ENCODE measurements at places on chromosomes 12 and 14.

DNA sequence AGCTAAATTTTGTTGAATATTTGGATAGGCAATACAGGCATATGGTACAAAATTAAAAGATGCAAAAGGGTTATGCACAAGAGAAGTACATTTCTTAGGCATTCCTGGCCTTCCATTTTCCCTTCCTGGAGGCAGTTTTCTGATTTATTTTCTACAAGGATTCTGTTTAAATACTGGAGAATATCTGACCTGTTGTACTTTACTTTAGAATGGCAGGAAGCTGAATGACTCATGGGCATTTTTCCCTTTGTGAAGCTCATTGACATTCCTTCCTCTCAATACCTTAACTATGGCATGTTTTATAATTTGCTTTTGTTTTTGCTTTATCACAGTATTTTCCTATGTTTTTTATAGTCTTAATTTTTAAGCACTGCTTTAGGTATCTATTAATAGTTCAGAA is 62.7 kb downstream of the RCOR1 start:
- DNase-seq = no peak

- DNase-seq = no peak
Measured at GRCh38 chr12:14366209-14367039, 942 bp downstream of the ATF7IP start.

DNA sequence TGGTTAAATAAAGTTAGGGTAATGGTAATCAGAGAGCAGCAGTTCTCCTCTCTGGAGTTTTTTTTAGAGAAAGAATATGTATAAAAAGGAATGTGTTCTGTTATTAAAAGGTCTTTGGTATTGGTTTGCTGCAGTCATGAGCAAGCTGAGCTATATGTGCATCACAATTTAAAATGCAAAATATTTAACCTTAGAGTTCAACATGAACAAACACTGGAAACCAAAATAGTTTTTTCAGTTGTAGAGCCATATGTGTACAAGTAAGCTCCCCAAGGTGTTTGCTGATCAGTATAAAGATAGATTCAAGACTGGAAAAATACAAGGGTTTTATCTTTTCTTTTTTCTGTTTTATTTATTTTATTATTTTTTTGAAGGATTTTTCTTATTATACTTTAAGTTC is 245.0 kb downstream of the NUBPL start:
- no peak for DNase-seq

GRCh38 chr14:87179936-87180335 is 813.0 kb downstream of the GALC start:
- no peak for DNase-seq

- DNase-seq = no peak
Measured at GRCh38 chr12:52255926-52256583, 18.4 kb upstream of the KRT86 start.

- no peak for DNase-seq
Measured at GRCh38 chr12:99053616-99054362, 408.7 kb downstream of the APAF1 start.

GRCh38 chr14:79117561-79117960 is 947.4 kb downstream of the NRXN3 start:
- no peak for DNase-seq

- DNase-seq = no peak
Measured at GRCh38 chr12:95859947-95860850, 1.4 kb downstream of the SNRPF start.

DNA sequence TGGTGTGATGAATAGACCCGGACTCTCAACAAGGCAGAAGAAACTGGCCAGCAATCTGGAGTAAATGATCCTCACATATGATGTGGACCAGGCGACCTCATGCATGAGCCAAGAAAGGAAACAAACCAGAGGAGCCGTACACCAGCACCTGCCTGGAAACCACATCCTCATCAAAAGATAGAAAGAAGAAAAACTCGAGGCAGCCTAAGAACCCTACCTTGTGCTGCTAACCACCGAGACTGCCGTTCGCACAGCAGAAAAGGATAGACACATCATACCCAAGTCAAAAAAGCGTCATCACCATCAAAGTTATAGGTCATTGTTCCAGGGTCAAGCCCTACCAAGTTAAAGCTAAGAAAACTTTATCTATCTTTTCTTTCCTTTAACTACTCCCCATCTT is 66.7 kb downstream of the RESF1 start:
- peak; percentile 37 for DNase-seq
